Brain (organoid and tissue), 16 donors: ENCODE measurements at places on chromosomes 7 and 10.

- DNase-seq = no peak
These were observed 46.4 kb upstream of the RPA3 start for GRCh38 chr7:7764520-7765396.

- no peak for DNase-seq
These were observed 342.9 kb downstream of the AUTS2 start for GRCh38 chr7:69941077-69941651.

DNA sequence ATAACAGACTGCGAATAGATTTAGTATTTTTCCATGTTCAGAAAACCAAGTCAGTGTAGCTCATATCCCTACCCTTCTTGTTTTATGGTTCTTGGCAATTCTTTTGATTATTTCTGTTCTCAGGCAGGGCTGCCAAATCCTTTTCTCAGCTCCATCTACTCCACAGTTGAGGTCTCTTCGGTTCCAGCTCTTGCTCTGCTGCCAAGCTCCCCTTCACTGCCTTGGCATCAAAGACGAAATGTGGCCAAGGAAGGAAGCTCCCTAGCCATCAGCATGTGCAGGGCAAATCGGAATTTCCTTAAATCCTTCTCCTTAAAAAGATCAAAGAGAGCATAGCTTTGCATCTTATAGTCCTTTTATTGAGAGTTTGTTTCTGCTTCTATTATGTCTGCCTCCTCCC lies 116.4 kb upstream of the NOBOX start:
- peak; percentile 30 for DNase-seq

- DNase-seq = no peak
These were observed 38.4 kb downstream of the ALDH18A1 start for GRCh38 chr10:95618101-95618500.

DNA sequence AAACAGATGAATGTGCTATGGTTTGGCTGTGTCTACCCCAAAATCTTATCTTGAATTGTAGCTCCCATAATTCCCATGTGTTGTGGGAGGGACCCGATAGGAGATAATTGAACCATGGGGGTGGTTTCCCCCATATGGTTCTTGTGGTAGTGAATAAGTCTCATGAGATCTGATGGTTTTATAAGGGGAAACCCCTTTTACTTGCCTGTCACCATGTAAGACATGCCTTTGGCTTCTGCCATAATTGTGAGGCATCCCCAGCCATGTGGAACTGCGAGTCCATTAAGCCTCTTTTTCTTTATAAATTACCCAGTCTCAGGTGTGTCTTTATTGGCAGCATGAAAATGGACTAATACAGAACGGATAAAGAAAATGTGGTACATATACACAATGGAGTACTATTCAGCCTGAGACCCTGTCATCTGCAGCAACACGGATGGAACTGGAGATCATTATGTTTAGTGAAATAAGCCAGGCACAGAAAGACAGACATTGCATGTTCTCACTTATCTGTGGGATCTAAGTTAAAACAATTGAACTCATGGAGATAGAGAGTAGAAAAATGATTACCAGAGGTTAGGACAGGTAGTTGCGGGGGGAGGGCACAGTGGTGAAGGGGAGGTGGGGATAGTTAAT lies 587.6 kb upstream of the NRP1 start:
- DNase-seq = no peak

DNA sequence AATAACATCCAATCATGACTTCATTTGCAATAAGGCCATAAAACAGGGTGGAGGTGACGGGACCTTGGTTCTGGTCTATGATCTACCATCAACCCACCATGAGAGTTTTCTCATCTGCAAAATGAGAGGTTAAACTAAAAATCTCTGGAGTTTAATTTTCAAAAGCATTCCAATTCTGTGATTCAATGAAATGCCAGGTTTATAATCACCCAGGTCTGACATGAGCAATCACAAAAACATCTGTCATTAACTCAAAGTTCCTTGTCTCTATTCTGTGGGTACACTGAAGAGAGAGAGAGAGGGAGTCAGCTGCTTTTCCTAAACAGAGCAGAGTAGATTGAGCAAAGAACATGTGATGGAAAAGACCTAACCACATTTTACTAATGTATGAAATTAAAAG lies 75.4 kb downstream of the NUDCD3 start:
- DNase-seq = no peak

DNA sequence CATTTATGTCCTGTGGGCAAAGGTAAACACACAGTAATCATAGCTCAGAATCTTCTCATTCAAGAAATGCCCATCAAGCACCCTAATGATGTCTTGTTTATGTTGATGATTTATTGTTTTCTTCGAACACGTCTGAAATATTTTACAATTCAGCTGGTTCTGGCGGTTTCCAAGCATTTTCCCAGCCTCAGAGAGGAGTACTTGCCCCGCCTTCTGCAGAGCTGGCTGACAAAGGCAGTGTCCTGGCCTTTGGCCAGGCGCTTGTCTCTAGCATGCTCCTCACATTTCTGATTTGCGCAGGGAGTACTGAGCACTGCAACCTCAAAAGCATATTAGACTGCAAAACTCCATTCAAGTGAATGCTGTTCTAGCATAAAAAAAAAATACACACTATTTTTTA lies 314.2 kb upstream of the GNAI1 start:
- peak; percentile 86 for DNase-seq

GRCh38 chr7:2307690-2308107 lies 6.5 kb downstream of the SNX8 start:
- no peak for DNase-seq

DNA sequence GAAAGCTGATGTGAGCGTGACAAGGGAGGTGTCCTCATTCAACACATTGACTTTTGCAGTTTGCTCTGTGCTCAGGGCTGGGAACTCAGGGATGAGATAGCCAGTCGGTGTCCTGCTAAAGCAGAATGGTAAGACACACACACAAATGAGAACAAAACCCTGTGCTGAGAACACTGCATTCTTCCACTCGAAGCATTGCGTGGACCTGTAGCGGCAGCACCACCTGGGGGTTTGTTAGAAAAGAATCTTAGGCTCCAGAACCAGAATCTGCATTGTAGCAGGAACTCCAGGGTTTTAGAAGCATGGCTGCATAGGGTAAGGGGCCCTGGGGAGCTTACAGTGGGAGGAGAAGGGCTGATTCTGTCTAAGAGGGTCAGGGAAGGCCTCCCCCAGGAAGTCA lies 21.5 kb upstream of the OGDHL start:
- peak; percentile 24 for DNase-seq

GRCh38 chr7:74226633-74227032 lies 16.8 kb downstream of the LAT2 start:
- DNase-seq = no peak

DNA sequence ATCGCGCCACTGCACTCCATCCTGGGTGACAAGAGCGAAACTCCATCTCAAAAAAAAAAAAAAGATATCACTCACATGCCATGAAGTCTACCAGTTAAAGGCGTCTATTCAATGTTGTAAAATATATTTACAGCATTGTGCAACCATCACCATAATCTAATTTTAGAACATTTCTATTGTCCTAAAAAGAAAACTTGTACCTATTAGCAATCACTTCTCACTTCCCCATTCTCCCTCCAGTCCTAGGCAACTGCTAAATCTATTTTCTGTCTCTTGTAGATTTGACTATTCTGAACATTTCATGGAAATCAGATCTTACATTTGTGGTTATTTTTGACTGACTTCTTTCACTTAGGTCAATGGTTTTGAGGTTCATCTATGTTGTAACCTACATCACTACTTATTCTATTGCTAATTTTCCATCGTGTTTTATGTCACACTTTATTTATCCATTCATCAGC lies 25.2 kb upstream of the OTUD1 start:
- DNase-seq = no peak

DNA sequence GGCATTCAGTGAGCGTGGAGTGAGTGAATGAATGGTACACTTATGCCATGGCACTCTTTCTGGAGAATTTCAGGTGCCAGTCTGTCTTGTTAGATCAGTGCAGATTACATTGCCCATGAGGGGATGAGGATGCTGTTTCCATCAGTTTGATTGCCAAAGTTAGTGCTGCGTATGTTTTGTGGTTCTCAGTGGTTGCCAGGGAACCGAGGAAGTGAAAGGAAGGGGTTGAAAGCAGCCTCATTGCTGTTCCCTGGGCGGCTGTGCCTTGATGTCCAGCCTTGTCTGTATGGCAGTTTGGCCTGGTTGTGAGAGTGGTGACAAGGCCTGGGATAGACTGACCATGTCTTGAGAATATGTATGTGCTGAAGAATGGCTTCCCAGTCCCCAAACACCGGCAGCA lies 30.2 kb downstream of the WBP1L start:
- peak; percentile 68 for DNase-seq

DNA sequence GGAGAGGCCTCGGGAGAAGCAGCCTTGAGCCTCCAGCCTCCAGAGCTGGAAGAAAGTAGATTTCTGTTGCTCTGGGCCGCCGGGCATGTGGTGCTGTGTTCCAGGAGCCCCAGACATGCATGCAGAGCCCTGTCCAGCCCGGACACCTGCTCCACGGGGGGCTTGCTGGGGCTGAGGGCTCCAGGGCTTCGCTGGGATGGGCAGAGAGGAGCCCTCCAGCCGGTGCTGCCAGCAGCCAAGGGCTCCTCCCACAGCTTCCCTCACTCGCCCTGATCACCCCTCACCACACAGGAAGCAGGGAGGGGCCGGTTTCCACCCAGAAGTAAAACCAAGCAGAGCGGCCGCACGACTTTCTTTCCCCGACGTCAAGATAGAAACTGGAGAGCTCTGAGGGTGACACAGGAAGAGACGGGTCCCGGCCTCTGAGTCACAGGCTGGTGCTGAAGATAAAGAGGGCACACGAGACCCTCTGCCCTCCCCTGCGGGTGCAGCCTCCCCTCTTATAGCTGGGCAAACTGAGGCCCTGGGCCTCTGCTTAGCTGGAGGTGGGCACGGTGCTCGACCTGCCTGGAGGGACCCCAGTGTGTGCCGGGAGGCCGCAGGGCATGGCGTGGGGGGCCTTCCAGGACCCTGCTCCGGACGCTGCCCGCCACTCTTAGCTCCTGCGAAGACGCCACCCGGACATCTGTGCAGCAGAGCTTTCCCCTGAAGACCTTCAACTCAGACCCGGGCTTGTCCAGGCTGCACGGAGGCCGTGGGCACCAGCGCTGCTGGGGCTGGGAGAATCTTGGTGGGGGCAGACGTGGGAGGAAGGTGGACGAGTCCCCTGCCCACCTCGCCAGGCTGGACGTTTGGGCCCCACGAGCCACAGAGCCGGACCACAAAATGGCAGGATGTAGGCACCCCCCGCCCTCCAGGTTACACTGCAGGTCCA lies 31.1 kb downstream of the ADAP1 start:
- DNase-seq = no peak

GRCh38 chr10:133060881-133061280 lies 26.8 kb upstream of the ADGRA1 start:
- no peak for DNase-seq

- no peak for DNase-seq
These were observed 6.0 kb downstream of the ZMIZ1 start for GRCh38 chr10:79074732-79075131.

DNA sequence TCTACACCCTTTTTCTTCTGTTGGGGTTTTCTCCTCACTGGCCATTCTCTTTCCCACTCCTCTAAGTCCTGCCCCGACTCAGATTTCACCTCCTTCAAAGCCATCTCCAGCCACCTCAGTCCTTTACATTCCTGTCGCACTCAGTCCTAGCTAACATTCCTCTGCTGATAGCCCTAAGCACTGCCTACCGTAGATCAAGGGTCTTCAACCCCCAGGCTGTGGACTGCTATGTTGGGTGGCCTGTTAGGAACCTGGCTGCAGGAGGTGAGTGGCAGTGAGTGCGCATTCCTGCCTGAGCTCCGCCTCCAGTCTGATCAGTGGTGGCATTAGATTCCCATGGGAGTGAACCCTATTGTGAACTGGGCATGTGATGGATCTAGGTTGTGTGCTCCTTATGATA lies 11.2 kb downstream of the PFKFB3 start:
- DNase-seq = no peak

DNA sequence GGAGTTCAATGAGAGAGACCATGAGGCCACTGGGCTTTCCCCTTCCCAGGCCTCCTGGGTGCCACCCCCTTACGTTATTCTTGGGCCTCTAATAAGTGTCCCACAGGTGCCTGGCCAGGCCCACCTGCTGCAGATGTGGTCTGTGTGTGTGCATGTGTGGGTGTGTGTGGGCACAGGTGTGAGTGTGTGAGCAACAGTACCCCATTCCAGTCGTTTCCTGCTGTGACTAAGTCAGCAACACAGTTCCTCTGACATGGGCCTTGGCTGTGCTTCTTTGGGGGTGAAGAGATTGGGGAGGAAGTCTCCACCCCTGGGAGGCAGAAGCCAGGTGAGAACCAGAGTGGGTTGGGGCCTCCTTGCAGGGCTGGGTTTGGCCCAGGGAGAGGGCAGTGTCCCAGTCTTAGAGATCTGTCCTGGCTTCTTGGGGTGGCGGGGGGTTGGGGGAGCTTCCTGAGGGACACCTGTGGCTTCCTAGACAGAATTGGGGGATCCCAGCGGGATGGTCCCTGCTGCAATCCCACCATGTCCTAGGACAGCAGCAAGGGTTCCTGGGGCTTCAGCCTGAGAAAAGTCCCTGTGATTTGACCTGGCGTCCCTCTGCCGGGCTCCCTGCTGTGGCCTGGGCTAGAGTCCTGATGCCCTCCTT lies 4.1 kb upstream of the PILRB start:
- DNase-seq = no peak

- DNase-seq = no peak
These were observed 68.8 kb downstream of the CYP26A1 start for GRCh38 chr10:93142534-93142933.

GRCh38 chr7:27165089-27165995 lies at the start of gene HOXA9:
Gene HOXA9, minus strand, starts transcription at chr7:27165537. Its CDS starts 80 bp downstream, at chr7:27165457.
- no peak for DNase-seq

DNA sequence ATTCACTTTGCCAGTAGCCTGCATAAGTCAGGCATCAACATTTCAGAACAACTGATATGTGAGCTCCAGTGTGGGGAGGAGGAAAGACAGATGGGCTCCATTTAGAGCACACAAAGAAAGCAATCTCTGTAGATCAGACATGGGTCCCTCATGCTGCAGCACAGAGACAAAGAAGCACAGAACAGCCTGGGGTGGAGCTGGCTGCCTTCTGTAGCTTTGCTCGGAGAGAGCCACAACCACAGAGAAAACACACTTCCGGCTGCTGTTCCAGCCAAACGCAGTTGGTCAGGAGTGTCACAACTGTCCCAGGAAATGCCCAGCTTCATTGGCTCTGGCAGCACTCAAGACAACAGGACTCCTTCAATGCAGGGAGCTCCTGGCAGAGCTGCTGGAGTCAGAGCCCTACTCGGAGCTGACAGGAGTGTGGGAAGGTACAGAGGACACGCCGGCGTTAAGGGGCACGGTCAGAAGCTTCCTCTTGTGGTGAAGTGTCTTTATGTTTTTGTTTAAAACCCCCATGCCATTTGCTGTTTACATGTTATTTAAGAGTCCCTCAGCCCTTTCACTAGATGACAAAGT lies 494.4 kb downstream of the TCERG1L start:
- peak; percentile 17 for DNase-seq
